CD4-positive, CD25-positive, alpha-beta regulatory T cell (primary cell): ENCODE measurements at places on chromosomes 13 and 19. TPM values are rescaled to one million over a fixed set of nuclear protein-coding genes. Genes with fewer than 3 reads are reported as not detected.

- DNase-seq: no peak
- peaks cover 39% of the 10 kb centered on the region for H3K4me1 ChIP-seq
Measured at GRCh38 chr19:51121257-51121656, 3.4 kb upstream of the SIGLEC9 start.

The PCP2 gene
- 2.4 TPM for total RNA-seq

GRCh38 chr13:107276936-107277335 lies 709.0 kb upstream of the ARGLU1 start:
- no peak overlapping the region for H3K27ac ChIP-seq
- no peaks in the 10 kb centered on the region for H3K36me3 ChIP-seq
- no peak overlapping the region for H3K4me3 ChIP-seq

DNA sequence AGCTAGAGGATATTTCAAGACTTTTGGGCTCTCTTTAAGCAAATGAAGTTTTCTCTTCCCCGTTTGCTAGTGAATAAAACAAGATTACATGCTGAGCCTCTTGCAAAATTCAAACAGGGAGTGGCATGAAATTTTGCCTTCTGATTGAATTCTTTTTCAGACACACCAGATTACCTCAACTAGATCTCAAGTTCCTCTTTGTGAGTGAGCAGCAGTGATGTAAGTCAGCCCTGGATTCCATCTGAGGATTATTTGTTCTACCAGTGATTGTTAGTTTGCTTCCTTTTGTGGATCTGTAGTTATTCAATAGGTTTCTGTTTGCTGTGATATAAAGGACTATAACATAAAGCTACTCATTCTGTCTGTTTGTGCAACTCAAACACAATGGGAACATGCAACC lies 407.7 kb downstream of the LMO7 start:
- H3K4me1 ChIP-seq: no peaks in the 10 kb centered on the region
- no peak overlapping the region for H3K4me3 ChIP-seq
- H3K27ac ChIP-seq: no peak overlapping the region
- no peaks in the 10 kb centered on the region for H3K27me3 ChIP-seq
- DNase-seq: no peak
- H3K36me3 ChIP-seq: no peaks in the 10 kb centered on the region

DNA sequence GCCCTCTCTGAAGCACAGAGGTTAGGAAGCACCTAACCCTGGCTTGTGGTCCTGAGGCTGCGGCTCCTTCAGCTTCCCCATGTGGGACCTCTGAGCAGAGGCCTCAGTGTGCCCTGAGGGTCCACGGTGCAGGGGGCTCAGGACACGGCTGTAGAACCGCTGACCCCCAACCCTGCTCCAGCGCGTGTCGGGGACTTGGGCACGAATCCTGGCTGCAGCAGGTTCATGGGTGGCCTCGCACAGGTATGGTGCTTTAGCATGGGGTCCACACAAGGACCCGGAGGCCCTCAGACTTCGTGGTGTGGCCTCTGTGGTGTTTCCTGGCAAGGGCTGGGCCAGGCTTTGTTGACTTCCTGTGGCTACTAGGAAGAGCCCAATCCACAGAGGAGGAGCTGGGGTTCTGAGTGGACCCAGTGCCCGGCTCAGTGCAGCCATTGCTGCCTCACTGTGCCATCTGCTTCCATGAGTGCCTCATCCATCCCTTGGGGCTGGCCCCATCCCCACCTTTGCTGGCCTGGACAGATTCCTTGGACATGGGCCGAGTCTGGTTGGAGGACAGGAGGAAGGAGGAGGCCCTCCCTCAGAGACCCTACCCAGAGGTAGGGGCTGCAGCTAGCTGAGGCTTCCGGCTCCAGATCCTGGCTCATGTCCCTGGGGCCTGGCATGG lies 24.5 kb downstream of the ZBTB7A start:
- no peaks in the 10 kb centered on the region for H3K27me3 ChIP-seq
- peak overlapping the region; percentile 23 for H3K27ac ChIP-seq
- peaks cover 6% of the 10 kb centered on the region for H3K36me3 ChIP-seq
- H3K4me3 ChIP-seq: no peak overlapping the region
- DNase-seq: no peak

- H3K27me3 ChIP-seq: no peaks in the 10 kb centered on the region
- H3K27ac ChIP-seq: no peak overlapping the region
- DNase-seq: no peak
- no peak overlapping the region for H3K4me3 ChIP-seq
Measured at GRCh38 chr13:84684048-84684662, 801.9 kb upstream of the SLITRK1 start.

- DNase-seq: no peak
- H3K36me3 ChIP-seq: no peaks in the 10 kb centered on the region
- H3K27me3 ChIP-seq: no peaks in the 10 kb centered on the region
- H3K27ac ChIP-seq: no peak overlapping the region
- no peak overlapping the region for H3K4me3 ChIP-seq
Measured at GRCh38 chr19:8335343-8336071, 7.6 kb downstream of the KANK3 start.

DNA sequence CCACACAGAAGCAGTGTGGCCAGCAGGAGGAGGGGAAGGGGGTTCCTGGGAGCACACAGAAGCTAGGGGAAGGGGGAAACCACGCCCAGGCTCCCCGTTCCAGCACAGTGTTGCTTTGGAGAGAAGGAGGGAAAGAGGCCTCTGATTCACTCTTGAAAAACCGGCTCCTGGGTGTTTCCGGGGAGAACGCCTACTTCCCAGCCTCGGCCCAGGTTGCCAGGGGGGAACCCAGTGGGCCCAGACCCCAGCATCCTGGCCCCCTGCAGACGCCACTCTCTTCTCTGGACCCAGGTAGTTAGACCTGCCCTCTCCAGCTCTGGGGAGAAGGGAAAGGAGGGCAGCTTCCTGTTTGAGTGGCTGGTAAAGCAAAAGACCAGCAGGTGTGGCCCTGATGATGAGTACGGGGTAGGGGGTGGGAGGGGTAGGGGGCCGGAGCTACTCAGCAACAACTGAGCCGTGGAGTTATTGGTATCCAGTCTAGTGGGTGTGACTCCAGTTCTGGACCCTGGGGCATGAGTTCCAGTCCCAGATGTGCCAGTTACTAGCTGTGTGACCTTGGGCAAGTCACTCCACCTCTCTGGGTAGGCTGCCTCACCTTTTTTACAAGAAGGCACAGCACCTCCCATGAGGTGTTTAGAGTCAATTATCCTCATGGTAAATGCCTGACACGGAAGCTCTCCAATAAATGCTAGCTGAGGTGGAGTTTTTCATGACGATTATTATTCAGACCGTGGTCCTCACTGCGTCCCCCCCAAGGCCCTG lies 836 bp downstream of the GIPC1 start:
- peak; percentile 48 for DNase-seq
- H3K4me3 ChIP-seq: peak overlapping the region; percentile 79
- peaks cover 23% of the 10 kb centered on the region for H3K4me1 ChIP-seq
- no peaks in the 10 kb centered on the region for H3K27me3 ChIP-seq
- peaks cover 7% of the 10 kb centered on the region for H3K36me3 ChIP-seq

DNA sequence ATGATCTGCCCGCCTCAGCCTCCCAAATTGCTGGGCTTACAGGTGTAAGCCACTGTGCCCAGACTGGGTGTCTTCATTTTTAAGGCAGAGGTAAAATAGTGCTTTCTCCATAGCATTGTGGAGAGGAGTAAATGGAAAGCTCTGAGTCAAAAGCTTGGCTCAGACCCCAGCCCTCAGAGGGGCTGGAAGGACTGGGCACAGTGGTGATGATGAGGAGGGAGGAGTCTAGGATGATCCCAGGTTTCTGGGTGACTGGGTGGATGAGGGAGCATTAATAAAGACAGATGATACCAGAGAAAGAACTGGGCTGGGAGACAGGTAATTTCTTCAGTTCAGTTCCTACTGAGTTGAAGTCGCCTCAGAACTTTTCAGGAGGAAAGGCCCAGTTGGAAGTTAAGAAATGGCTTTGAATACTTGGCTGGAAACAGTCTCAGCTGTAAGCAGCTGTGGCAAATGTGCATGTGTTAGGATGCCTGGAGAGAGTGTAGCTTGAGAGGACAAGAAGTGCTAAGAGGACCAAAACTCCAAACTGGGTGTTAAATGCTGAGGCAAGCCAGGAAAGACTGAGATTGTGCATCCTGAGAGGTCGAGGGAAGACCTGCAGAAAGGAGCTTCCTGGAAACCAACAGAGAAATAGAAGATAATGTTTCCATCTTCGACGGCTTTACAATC lies 37.1 kb upstream of the MEDAG start:
- DNase-seq: no peak
- H3K27me3 ChIP-seq: no peaks in the 10 kb centered on the region
- no peaks in the 10 kb centered on the region for H3K4me1 ChIP-seq
- no peaks in the 10 kb centered on the region for H3K36me3 ChIP-seq
- no peak overlapping the region for H3K4me3 ChIP-seq

DNA sequence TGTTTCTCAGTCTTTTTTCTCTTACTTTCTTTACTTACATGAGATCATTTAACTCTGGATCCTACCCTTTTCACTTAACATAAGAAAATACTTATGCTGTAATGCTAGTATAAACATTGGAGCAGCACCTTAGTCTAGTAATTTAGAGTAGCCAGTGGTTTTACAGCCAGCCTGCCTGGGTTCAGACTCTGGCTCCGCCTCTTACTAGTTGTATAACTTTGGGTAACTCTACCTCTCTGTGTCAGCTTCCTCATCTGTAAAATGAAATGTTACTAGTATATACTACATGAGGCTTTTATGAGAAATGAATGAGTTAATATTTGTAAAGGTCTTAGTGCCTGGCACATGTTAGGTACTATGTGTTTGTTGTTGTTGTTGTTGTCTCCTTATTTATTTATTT lies 5.6 kb downstream of the CDADC1 start:
- H3K4me1 ChIP-seq: peaks cover 55% of the 10 kb centered on the region
- H3K36me3 ChIP-seq: peaks cover 20% of the 10 kb centered on the region
- H3K27ac ChIP-seq: no peak overlapping the region

GRCh38 chr19:29884044-29884443 lies 58.0 kb upstream of the URI1 start:
- DNase-seq: no peak
- H3K4me1 ChIP-seq: no peaks in the 10 kb centered on the region
- no peaks in the 10 kb centered on the region for H3K36me3 ChIP-seq
- H3K27ac ChIP-seq: no peak overlapping the region

The SERP2 gene
- not detected for total RNA-seq

The ZNF543 gene
- 4.5 TPM for total RNA-seq

GRCh38 chr19:48830088-48830487 lies 6.2 kb downstream of the HSD17B14 start:
- no peaks in the 10 kb centered on the region for H3K36me3 ChIP-seq
- H3K27me3 ChIP-seq: no peaks in the 10 kb centered on the region
- no peak for DNase-seq
- H3K4me1 ChIP-seq: no peaks in the 10 kb centered on the region
- no peak overlapping the region for H3K27ac ChIP-seq
- no peak overlapping the region for H3K4me3 ChIP-seq

GRCh38 chr13:32589471-32589870 lies 3.2 kb downstream of the PDS5B start:
- H3K27me3 ChIP-seq: no peaks in the 10 kb centered on the region
- H3K4me3 ChIP-seq: no peak overlapping the region
- H3K36me3 ChIP-seq: no peaks in the 10 kb centered on the region
- no peak for DNase-seq

The TRPC4 gene
- total RNA-seq: not detected

The SIGLEC9 gene
- total RNA-seq: 1.1 TPM

DNA sequence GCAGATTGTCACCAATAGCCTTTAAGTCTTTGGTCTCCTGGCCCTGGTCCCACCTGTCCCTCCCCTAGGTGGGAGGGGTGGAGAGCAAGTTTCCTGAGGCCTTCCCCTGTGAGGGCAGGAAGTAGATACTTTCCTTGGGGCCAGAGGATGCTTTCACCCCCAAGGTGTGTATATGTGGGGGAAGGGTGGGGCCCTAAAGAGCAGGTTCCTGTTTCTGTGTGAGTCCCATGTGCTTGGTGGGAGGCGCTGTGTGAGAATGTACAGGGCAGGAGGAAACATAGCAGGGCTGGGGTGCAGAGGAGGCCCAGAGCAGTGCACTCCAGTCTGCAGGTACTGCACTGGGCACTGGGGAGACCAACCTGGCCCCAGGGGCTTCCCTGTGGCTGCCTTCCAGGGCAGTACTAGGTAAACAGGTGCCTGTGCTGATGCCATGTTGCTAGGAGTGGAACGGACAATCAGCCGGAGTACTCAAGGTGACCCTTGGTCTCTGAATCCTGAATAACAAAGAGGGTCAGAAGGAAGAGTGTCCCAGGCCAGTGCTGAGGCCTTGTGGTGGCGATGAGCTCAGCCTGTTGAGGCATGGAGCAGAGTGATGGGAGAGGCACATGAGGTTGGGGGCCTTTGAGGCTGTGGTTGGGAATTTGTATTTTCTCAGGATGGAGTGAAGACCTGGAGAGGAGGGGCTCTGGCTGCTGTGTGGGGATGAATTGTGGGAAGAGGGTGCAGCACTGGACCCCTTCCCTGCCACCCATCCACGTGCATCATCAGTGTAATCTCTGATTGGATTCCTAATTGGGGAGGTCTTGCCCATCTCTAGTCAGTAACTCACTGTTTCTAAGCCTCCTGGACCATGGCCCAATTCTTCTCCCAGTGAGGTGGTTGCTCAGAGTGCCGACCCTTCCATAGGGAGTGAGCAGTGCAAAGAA lies 5.1 kb downstream of the EGLN2 start:
- DNase-seq: peak; percentile 96
- peak overlapping the region; percentile 88 for H3K27ac ChIP-seq
- no peaks in the 10 kb centered on the region for H3K27me3 ChIP-seq
- peaks cover 89% of the 10 kb centered on the region for H3K4me1 ChIP-seq

GRCh38 chr13:23609414-23609760 lies 39.2 kb downstream of the TNFRSF19 start:
- no peak overlapping the region for H3K27ac ChIP-seq
- peaks cover 7% of the 10 kb centered on the region for H3K4me1 ChIP-seq
- peak; percentile 24 for DNase-seq
- peak overlapping the region; percentile 63 for H3K4me3 ChIP-seq
- no peaks in the 10 kb centered on the region for H3K36me3 ChIP-seq

GRCh38 chr19:35882114-35882832 lies 13.9 kb downstream of the APLP1 start:
- H3K27ac ChIP-seq: no peak overlapping the region
- no peak overlapping the region for H3K4me3 ChIP-seq
- peaks cover 5% of the 10 kb centered on the region for H3K27me3 ChIP-seq

- no peak for DNase-seq
- no peaks in the 10 kb centered on the region for H3K4me1 ChIP-seq
Measured at GRCh38 chr13:98254513-98254912, 77.4 kb upstream of the RNF113B start.

DNA sequence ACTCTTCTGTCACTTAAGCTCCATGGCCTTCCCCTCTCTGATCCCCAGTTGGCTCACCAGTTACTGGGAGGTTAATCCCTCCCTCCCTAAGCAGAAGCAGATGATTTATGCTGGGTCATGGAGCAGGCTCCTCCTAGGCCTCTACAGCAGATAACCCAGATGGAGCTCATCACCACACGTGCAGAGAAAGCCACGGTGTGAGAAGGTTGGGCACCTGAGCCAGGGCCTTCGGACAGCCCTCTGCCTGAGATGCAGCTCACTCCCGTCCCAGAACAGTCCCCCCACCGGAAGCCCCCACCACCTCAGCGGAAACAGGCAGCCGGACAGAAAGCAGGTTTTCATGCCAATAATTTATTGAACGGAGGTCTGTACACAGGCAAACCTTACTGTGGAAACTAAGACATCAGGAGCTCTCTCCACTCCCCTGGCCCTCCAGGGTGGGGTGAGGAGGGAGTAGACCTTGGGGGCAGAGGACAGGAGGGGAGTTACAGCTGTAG lies 9.8 kb downstream of the ZNF526 start:
- H3K27me3 ChIP-seq: no peaks in the 10 kb centered on the region
- peaks cover 84% of the 10 kb centered on the region for H3K36me3 ChIP-seq
- H3K4me1 ChIP-seq: no peaks in the 10 kb centered on the region
- no peak for DNase-seq

- H3K36me3 ChIP-seq: peaks cover 51% of the 10 kb centered on the region
- no peak for DNase-seq
- H3K4me1 ChIP-seq: peaks cover 13% of the 10 kb centered on the region
- no peaks in the 10 kb centered on the region for H3K27me3 ChIP-seq
- no peak overlapping the region for H3K4me3 ChIP-seq
Measured at GRCh38 chr19:16233836-16234551, 36.3 kb downstream of the AP1M1 start.
